ENCODE measurements at places on chromosomes 1 and 21. TPM values are rescaled to one million over a fixed set of nuclear protein-coding genes. Genes with fewer than 3 reads are reported as not detected.

Gene ALPL
- 117 TPM for total RNA-seq

Gene ZSCAN20
- 4.8 TPM for total RNA-seq

Gene FMN2
- 32.0 TPM for total RNA-seq

Gene SPRR2F
- not detected for total RNA-seq

DNA sequence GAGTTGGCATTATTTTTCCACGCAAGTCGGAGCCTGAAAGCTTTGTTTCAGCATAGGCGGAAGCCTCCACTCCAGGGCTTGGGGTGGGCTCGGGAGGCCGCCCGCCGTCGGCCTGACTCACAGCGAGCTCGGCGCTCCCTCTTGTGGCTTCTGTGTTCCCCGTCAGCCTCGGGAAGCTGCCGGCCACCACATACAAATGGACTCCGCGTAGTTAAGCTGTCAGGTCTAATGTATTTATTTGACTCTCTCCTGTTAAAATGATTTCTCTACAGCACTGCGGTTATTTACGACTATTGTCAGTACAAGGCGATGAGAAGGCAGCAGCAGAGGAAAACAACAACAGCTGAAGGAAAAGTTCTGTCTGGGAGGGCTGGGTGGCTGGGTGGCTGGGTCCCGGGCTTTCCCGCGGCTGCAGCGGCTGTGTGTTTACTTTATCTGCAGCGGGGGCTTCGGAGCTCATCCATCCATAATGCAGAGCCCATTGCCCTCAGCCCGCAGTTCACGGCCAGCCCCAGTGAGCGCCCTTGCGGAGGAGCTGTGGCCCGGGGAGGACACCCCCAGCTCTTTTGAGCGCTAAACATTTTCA lies 375.7 kb upstream of the CAMK1G start:
- H3K4me3 ChIP-seq, result peak overlapping the region; percentile 76
- no peaks in the 10 kb centered on the region for H3K36me3 ChIP-seq
- H3K27me3 ChIP-seq, result peaks cover 12% of the 10 kb centered on the region
- peak; percentile 93 for DNase-seq
- H3K27ac ChIP-seq, result no peak overlapping the region
- H3K4me1 ChIP-seq, result peaks cover 2% of the 10 kb centered on the region

- peak; percentile 77 for DNase-seq
- H3K4me3 ChIP-seq, result no peak overlapping the region
- H3K27ac ChIP-seq, result no peak overlapping the region
- H3K27me3 ChIP-seq, result peaks cover 5% of the 10 kb centered on the region
- H3K4me1 ChIP-seq, result peaks cover 8% of the 10 kb centered on the region
Measured at GRCh38 chr1:89260042-89260441, 12.6 kb downstream of the GBP5 start.

DNA sequence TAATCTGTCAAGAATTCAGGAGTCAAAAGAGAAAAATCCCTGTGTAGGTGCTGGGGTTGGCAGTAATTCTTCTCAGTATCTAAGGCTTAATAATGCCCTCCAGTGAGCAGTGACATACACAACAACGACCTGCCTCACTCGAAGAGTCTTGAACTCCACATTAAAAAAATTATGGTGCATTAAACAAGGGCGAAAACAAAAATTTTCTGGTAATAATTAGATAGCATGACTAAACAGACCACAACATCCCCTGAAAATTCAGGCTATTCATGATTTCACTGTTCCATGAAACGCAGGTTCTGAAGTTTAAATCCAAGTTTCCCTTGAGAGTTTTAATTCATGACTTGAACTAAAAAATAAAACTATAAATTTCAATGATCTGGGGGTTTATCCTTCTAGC lies 5.1 kb downstream of the SRSF4 start:
- DNase-seq, result peak; percentile 7
- peaks cover 52% of the 10 kb centered on the region for H3K36me3 ChIP-seq
- no peak overlapping the region for H3K27ac ChIP-seq
- H3K27me3 ChIP-seq, result no peaks in the 10 kb centered on the region
- H3K4me3 ChIP-seq, result no peak overlapping the region

- no peak overlapping the region for H3K27ac ChIP-seq
- no peaks in the 10 kb centered on the region for H3K36me3 ChIP-seq
- H3K4me3 ChIP-seq, result no peak overlapping the region
- no peak for DNase-seq
- peaks cover 4% of the 10 kb centered on the region for H3K27me3 ChIP-seq
Measured at GRCh38 chr1:163535807-163536206, 214.1 kb downstream of the NUF2 start.

- peaks cover 26% of the 10 kb centered on the region for H3K36me3 ChIP-seq
- DNase-seq, result peak; percentile 96
- peak overlapping the region; percentile 37 for H3K4me3 ChIP-seq
- peaks cover 28% of the 10 kb centered on the region for H3K4me1 ChIP-seq
Measured at GRCh38 chr1:156123356-156124196, 9.1 kb downstream of the LMNA start.

GRCh38 chr1:55520861-55521260 lies 305.7 kb upstream of the USP24 start:
- no peaks in the 10 kb centered on the region for H3K4me1 ChIP-seq
- DNase-seq, result no peak
- no peak overlapping the region for H3K4me3 ChIP-seq
- peaks cover 21% of the 10 kb centered on the region for H3K27me3 ChIP-seq

GRCh38 chr21:29320031-29320430 lies 21.3 kb downstream of the BACH1 start:
- peaks cover 18% of the 10 kb centered on the region for H3K36me3 ChIP-seq
- no peak for DNase-seq
- H3K4me3 ChIP-seq, result no peak overlapping the region
- no peak overlapping the region for H3K27ac ChIP-seq
- H3K4me1 ChIP-seq, result peaks cover 4% of the 10 kb centered on the region

DNA sequence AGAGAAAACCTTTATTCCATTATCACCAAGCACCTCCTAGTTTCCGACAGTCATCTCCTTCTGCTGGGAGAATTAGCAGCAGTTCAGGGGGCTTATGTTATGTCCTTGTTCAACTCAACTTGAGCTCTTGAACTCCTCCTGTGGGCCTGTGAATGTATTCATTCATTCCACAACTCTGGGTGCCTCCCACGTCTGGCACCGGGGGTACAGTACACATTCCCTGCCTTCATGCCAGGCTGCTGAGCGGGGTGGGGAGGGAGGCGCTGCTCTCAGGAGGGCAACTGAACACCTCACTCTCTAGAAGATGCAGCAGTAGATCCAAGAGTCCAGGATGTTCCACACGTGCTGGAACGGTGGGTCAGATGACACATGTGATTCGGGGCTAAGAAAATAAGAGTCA lies 4.3 kb upstream of the MX2 start:
- peaks cover 4% of the 10 kb centered on the region for H3K4me1 ChIP-seq
- no peak overlapping the region for H3K4me3 ChIP-seq
- H3K27me3 ChIP-seq, result no peaks in the 10 kb centered on the region
- no peaks in the 10 kb centered on the region for H3K36me3 ChIP-seq
- H3K27ac ChIP-seq, result no peak overlapping the region

Data from endodermal cell (in vitro differentiated cells).